ENCODE measurements at places on chromosomes 12 and 14.

GRCh38 chr12:12642916-12643315 lies 31.2 kb downstream of the CREBL2 start:
- no peak for DNase-seq

- no peak for DNase-seq
Measured at GRCh38 chr12:51958542-51958941, 7.0 kb downstream of the ACVR1B start.

DNA sequence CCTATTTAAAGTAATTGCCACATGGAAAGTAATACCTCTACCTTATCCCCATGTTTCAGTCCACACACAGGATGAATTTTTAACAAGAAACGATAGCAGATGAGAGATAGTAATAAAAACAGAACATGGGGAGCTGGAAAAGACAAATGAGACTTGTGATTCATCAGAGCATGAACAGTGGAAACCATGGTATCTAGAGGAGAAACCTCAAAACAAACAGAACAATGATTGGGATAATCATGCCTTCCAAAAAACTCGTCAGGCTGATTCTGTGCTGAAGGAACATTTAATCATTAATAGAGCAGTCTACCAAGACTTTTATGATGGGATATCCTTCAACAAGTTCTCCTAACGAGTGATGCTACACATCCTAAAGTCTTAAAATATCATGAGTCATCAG lies 1390.7 kb downstream of the FSCB start:
- no peak for DNase-seq

- DNase-seq, result no peak
Measured at GRCh38 chr14:31949709-31950108, 127.4 kb upstream of the ARHGAP5 start.

DNA sequence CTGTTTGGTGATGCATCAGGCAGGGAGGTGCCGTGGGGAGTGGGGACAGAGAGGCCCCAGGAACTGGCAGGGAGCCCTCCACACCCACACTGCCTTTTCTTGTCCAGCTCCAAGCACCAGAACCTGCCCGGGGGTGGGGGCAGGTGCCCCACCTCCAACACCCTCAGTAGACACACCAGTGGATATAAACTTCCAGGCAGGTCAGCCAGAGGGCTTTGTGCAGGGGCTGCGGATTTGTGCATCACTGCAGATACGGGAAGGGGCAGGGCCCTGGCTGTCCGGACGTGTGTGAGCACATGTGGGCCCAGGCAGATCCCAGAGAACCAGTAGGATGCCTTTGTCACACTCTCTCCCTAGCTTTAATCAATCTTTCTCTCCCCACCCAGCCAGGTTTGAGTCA lies 1.3 kb upstream of the TGM1 start:
- DNase-seq, result no peak

GRCh38 chr12:102793921-102794320 lies 123.1 kb downstream of the PAH start:
- DNase-seq, result no peak

DNA sequence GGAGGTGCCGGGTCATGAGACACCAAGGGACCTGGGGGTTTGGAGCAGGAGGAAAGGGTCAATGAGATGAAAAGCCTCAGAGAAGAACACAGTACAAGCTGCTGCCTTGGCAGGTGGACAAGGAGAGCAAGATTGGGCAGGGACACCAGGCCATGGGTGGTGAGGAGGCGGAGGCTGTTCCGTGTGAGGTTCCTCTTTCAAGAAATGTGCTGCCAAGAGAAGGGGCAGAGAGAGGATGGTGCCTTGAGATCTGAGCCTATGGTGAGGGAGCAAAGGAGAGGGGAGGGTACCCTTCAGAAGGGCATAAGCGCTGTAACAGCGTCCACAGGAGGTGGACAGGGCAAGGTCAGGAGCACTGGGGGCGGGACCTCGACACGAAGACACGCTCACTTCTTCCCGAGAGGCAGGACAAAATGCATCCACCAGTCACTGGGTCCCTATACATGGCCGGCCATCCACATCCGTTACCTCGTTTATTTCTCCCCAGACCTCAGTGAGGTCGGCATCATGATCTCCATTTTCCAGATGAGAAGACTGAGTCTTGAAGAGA lies 100.2 kb downstream of the B4GALNT3 start:
- DNase-seq, result no peak

DNA sequence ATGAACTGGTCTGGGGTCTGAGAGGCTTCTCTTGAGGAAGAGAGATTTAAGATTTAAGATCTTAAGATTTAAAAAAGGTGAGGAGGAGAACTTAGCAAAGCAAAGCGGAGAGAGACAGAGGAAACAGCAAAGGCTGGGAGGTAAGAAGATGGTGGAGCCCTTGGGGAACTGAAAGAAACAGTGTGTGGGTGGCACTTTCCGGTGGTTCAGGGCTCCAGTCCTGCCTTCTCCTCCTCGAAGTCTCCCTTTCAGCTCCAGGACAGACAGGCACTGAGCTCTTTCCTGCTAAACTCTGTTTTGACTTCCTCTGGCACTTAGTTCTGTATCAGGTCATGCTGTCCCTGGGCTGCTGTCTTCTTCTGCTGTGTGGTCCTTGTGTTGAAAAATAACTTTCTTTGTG lies 298.7 kb upstream of the SRRM4 start:
- no peak for DNase-seq

Data from cardiac fibroblast (primary cell).